ENCODE measurements at places on chromosomes 4 and X. TPM values are rescaled to one million over a fixed set of nuclear protein-coding genes. Genes with fewer than 3 reads are reported as not detected.

The FUNDC1 gene
- 18.4 TPM for total RNA-seq

The CFAP99 gene
- total RNA-seq = 0.18 TPM

The USP26 gene
- 0.20 TPM for total RNA-seq

The GUCY1A1 gene
- total RNA-seq = not detected

The SORCS2 gene
- not detected for total RNA-seq

DNA sequence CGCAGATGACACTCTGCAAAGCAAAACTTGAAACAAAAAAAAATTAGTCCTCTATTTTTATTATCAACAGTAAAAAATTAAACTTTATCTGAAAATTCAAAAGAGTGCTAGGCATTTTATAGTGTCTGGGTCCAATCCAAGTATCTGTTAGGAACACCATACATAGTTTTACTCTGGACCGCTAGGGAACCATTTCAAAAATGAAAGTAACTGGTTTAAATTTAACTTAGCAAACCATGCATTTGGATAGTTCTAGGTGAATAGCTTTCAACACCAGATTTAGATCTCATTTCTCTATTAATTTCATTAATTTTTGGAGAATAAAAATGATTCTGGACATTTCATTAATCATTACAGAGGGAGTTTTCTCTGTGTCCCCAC lies 1.2 kb downstream of the KLKB1 start:
- no peaks in the 10 kb centered on the region for H3K4me1 ChIP-seq
- no peak overlapping the region for H3K27ac ChIP-seq
- 0 out of 2 replicates have a peak, but pooled peaks cover 5% of the 10 kb centered on the region for H3K27me3 ChIP-seq
- DNase-seq = no peak
- H3K4me3 ChIP-seq = no peak overlapping the region

DNA sequence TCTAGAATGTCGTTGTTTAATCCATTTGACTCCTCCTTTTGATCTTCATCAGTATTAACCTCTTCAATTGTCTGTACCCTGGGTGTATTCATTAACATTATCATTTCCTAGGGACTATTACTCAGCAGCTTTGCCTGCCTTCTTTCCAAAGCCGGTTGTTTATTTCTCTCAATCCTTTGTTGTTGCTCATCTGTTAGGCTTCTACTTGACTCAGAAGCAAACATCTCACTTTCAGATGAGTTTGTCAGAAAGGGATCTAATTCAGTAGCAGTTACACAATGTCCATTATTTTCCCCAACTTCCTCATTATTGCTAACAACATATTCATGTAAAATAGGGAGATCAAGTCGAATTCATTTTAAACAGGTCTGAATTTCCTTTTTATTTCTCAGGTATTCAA lies 22.1 kb upstream of the HSD17B10 start:
- no peak for DNase-seq
- H3K27me3 ChIP-seq = no peaks in the 10 kb centered on the region
- no peaks in the 10 kb centered on the region for H3K36me3 ChIP-seq
- H3K27ac ChIP-seq = no peak overlapping the region
- H3K4me1 ChIP-seq = no peaks in the 10 kb centered on the region
- H3K4me3 ChIP-seq = no peak overlapping the region

DNA sequence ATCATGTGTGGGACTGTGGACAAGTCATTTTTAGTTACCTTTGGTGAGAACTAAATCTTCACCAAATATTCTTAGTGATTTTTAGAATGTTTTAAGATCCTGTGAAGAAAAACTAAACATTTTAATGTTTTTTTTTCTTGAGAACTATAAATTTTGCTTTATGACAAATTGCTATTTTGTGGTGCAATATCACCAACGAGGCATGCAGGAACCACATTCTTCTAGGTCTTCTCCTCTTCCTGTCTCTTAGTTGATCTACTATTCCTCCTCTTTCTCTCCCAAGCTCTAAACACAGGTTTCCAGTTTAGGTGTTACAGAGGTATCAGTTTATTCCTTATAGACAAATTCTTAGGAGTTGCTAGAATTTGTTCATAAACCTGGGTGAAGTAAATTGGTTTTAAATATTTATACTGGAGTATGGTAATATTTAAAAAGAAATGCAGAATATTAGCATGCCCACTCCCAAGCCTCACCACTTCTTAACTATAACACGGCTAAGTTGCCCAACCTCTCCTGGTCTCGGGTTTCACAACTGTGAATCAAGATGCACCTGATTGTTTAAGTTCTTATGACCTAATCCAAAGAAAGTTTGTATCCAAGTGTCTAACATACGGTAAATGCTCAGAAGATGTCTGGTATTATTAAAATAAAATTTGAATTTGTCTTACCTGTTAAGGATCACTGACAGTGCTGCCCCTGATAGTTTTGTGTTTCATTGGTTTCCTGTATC lies 56.5 kb upstream of the CLNK start:
- no peaks in the 10 kb centered on the region for H3K4me1 ChIP-seq
- no peak for DNase-seq
- no peak overlapping the region for H3K27ac ChIP-seq
- H3K4me3 ChIP-seq = no peak overlapping the region
- no peaks in the 10 kb centered on the region for H3K27me3 ChIP-seq

DNA sequence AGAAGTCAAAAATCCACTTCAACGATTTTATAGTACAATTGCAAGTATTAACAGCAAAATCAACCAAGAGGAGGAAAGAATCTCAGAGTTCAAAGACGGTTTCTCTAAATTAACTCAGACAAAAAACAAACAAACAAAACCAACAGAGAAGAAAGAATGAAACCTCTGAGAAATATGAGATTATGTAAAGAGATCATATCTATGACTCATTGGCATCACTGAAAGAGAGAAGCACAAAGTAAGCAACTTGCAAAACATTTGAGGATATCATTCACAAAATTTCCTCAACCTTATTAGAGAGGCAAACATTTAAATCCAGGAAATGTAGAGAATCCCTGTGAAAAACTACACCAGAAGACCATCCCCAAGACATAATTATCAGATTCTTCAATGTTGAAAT lies 370.4 kb downstream of the INPP4B start:
- H3K36me3 ChIP-seq = no peaks in the 10 kb centered on the region
- H3K27ac ChIP-seq = no peak overlapping the region
- no peak for DNase-seq
- no peaks in the 10 kb centered on the region for H3K4me1 ChIP-seq
- H3K4me3 ChIP-seq = no peak overlapping the region
- no peaks in the 10 kb centered on the region for H3K27me3 ChIP-seq

Measured in K562 (cell line).